ENCODE measurements at places on chromosomes 12 and 14.

DNA sequence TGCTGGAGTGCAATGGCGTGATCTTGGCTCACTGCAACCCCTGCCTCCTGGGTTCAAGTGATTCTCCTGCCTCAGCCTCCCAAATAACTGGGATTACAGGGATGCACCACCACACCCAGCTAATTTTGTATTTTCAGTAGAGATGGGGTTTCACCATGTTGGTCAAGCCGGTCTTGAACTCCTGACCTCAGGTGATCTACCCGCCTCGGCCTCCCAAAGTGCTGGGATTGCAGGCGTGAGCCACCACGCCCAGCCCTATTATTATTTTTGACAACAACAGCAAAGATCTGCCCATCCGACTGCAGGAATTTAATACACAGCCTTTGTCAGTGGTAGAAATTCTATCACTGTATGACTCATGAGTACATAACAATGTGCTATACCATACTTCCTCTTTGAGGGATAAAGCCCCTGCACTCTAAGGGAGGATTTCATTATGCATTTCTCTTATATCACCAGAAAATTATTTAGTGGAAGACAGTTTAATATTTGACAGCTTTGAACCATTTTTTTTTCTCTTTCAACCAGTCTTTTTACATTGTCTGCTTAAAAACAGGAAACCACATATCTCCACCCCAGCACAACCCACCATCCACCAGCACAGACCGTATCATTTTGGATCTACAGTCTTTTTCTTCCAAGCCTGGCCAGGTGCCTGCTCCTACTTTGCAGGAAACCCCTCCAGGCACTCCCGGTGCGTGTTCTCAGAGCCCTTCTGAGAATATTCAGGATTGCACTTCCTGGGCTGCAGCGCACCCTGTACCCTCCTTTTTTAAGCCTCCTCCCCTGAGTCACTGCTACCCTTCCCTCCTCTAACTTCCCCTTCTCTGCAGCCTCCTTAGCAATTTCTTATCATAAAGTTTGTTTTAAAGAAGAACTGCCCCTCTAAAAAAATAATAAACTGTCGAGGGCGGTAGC, 594 bp downstream of the ARHGDIB start:
- DNase-seq = no peak

DNA sequence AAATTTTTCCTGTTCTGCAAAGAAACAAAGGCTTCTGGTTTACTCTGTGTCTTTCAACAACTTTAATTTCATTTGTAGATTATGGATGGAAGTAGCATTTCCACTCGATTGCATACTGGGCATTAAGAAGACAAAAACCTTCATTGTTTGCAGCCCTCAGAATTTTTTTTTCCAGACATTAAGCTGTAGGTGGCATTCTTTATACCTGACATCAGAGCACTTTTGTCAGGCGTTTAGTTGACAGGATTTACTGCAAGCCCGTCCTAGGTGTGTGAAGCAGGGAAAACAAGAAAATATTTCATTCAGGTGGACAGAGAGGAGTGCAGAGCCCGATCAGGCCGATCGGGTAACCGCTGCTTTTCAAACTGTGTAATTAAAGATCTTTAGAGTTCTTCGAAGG, 107.5 kb downstream of the TMEM260 start:
- no peak for DNase-seq

DNA sequence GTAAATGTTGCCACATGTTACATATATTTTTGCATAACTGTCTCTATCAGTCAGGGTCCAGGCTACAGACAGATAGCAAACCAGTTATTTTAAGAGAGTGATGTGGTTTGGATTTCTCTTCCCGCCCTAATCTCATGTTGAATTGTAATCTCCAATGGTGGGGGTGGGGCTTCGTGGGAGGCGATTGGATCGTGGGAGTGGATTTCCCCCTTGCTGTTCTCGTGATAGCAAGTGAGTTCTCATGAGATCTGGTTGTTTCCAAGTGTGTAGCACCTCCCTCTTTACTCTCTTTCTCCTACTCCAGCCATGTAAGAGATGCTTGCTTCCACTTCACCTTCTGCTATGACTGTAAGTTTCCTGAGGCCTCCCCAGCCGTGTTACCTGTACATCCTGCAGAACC, 704.2 kb upstream of the TBX3 start:
- no peak for DNase-seq

- DNase-seq = no peak
Observed at GRCh38 chr14:21023174-21023573, 1.7 kb downstream of the NDRG2 start.

DNA sequence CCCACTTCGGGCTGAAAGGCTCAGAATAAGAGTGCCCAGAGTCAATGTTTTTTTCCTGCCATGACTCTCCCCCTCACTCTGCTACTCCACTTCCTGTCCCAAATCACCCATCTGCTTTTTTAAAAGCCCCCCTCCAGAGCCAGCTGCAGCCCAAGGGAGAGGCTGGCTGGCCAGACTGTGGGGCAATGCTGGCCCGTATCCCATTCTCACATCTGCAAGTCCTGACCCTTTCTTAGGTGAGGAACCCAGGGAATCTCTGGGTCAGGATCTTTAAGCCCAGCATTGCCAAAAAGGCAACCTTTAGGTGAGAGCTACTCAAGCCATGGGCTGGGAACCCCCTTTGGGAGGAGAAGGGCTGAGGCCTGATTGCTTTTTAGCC, 1.7 kb upstream of the ITGA5 start:
- DNase-seq = no peak

DNA sequence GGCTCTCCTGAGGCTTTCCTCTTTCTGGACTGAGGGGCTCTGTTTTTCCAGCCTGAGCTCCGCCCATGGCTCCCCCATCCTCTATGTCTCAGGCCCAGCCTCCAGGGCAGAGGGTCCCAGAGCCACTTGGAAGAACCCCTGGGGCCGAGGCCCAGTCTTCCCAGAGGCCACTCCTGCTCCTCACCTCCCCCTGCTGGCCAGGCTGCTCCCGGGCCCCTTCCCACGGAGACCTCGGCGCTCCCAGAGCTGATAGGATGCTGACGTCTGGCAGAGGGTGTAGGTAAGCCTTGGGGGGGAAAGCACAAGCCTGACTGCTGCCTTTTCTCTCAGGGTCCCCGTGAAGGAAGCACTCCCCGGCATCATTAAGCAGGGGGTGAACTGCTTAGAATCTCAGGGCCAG, 51.4 kb downstream of the ERH start:
- no peak for DNase-seq

- no peak for DNase-seq
Observed at GRCh38 chr12:42482041-42482747, 107.4 kb downstream of the PRICKLE1 start.

DNA sequence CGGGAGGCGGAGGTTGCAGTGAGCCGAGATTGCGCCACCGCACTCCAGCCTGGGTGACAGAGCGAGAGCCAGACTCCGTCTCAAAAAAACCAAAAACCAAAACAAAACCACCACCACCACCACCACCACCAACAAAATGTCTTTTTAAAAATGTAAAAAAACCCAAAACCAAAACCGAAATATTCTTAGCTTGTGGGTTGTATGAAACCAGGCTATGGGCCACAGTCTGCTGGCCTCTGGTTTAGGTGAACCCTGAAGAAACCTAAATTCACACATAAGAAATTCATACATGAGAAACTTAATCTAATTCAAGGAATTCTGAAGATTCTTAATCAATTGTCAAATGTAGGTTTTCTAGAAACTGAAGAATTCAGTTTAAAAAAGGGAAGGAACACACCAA, 37.6 kb downstream of the INSM2 start:
- DNase-seq = no peak

- no peak for DNase-seq
Observed at GRCh38 chr12:108700833-108701541, 30.3 kb downstream of the CORO1C start.

DNA sequence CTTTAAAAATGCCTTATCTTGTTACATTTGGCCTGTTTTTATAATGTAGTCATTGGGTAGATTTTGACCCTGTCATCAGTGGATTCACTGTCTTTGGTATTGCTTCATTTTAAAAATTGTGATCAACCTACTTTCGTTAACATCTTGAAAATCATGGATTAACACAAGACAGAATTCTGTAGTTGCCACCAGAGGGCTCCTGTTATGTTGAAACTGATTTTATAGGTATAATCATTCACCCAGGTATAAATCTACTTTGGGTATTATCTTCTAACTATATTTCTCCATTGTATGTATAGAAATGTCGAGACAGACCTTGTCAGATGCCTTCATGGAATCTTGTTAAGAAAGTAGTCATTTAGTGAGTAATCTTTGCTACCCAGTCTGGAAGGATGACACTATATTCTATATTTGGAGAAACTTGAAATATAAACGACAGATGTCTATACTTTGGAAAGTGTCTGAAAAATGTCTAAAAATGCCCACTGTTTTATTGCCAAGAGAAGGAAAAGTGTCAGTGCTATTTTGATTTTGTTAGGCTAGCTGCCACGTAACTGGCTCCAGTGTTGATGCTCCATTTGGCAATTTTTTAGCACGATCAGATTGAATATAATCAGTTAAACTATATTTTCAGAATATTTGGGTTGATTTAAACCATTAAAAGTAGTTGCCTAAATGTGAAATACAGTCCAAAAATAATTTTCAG, 129.4 kb downstream of the PELI2 start:
- no peak for DNase-seq

DNA sequence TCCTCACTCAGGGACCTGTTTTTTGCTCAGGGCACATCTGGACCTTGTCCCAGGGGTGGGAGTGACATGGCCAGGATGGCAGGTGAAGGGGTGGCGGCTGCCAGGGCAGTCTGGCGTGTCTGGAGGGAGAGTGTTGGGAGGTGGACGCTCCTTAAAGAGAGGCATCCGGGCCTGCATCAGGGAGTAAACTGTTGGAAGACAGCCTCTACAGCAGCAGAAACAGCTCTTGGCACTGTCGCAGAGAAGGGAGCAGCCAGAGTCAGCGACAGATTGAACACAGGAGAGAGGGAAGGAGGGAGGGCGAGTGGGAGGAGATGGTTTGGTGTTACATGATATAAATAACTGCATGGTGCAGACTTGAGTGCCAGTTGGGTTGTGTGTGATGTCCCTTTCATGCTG, 52.8 kb downstream of the IGF1 start:
- no peak for DNase-seq

DNA sequence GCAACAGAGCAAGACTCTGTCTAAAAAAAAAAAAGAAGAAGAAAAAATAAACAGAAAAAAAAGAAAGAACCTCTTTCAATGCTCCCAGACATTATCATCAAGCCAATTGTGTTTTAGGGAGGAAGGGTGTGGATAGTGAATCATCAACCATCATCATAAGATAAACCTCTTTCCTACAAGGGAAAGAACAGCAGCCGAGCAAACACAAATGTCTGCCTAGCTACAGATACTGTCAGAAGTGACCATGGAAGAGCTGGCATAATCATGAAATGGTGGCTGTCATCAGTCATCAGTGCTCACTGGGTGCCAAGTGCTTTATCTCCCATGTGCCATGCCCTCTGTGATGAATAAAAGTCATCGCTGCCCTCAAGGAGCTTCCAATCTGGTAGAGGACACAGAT, 46.6 kb downstream of the SLC17A8 start:
- DNase-seq = no peak

- DNase-seq = no peak
Observed at GRCh38 chr14:90467501-90467900, 70.7 kb downstream of the CALM1 start.

GRCh38 chr14:67881225-67881624, 61.6 kb downstream of the RAD51B start:
- no peak for DNase-seq

- no peak for DNase-seq
Observed at GRCh38 chr12:132275110-132275531, 54.3 kb downstream of the GALNT9 start.

GRCh38 chr12:67826946-67827720, 162.1 kb upstream of the IFNG-AS1 start:
- DNase-seq = no peak

DNA sequence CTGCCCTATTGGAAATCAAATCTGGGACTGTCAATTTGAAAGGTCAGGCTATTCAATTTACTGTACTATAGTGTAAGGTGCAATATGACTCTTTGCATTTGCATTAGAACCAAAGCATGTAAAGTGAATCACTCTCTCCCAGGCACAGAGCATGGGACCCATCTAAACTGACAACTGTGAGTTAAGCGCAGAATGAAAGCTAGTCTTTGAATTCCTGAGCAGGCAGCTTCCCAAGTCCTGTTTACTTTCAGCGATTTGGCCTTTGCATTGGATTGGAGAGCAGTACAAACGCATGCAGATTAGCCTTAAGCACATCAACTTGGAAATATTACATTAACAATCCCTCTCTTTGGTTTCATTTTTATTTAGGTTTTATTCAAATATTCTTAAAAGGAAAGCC, 74.6 kb downstream of the RERG start:
- DNase-seq = no peak

DNA sequence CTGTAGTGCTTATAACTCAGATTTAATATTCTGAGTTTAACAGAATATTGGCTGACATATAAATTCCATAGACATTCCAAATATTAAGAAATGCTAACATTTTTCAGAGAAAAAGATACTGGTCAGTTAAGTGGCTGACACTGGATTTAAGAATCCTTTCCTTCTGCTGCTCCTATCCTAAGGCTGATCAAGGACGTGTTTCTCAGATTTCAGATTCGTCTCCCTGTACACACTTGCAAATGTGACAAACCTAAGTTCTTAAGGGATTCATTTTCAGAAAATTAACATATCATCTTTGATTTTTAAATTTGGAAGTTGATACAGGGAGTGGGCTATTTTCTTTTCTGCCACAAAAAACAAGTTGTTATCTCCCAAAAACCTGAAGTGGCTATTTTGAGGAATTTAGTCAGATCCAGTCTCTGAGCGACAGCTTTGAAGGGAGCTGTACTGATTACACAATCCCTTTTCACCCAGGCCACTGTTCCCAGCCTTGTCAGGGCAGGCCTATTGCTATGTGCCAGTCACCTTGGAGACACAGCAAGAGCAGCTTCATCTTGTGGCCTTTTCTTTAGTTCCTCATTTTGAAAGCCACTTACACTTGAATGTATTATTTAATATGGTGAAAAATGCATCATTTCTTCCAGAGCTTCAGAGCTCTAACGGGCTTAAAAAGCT, 370.6 kb downstream of the KCNH5 start:
- DNase-seq = no peak

DNA sequence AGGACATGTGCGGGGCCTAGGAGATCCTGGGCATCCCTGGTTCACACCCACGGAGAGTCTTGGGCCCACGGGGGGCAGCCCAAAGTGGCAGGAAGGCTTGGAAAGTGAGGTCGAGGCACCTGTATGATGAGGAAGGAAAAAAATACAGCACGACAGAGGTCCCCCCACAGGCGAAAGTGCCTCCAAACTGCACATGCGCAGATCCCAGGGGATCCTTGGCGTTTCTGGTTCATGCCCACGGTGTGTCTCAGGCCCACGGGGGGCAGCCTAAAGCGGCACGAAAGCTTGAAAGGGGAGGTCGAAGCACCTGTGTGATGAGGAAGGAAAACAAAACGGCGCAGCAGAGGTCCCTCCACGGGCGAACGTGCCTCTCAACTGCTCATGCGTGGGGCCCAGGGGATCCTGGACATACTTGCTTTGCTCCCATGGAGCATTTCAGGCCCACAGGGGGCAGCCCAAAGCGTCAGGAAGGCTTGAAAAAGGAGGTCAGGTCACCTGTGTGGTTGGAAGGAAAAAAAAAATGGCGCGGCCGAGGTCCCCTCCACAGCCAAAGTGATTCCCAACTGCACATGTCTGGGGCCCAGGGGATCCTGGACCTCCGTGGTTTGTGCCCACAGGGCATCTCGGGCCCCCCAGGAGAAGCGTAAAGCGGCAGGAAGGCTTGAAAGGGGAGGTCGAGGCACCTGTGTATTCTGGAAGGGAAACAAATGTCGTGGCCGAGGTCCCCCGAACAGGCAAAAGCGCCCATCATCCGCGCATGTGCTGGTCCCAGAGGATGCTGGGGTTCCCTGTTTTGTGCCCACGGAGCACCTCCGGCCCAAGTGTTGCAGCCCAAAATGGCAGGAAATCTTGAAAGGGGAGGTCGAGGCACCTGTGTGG, 582.6 kb downstream of the ALG10 start:
- no peak for DNase-seq

Measured in activated gamma-delta T cell treated with anti-CD3 and anti-CD28 coated beads, Interleukin-2, amount 50 U/mL, for 16 hours (primary cell).